ENCODE measurements at places on chromosomes 7 and 10.

DNA sequence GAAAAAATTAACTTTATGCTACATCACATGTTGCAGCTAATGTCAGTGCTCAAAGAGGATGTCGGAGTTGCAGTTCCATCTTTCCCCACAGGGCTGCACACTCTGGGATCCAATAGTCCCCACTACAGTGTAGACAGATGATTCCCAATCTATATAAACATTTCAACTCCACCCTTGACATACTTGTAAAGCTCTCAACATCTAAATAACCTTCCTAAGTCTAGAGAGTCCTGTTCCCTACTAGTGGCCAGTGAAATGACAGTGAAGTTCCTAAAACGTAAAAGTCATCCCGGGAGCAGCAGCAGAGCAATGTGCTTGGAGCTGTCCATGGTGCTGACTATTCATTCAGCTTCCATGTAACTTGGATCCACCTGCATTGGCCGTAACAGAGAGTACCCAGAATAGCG is 145.1 kb downstream of the GRM8 start:
- DNase-seq = peak; percentile 46

DNA sequence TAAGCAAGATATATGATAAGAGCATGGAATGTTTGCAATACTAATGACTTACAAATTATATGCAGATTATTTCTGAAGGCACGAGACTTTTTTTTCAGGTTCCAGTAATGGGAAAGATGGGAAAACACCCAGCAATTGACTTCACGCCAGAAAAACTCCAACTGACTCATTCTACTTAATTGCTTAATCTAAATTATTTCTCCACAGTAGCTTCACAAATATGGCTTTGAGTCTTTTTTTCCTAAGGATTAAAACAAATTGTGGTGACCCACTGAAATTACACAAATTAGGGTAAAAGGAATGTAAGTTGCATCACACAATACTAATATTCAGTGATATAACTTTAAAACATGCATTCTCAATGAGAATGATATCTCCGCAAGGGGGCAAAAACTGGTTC is 138.7 kb downstream of the GNAI1 start:
- DNase-seq = no peak

DNA sequence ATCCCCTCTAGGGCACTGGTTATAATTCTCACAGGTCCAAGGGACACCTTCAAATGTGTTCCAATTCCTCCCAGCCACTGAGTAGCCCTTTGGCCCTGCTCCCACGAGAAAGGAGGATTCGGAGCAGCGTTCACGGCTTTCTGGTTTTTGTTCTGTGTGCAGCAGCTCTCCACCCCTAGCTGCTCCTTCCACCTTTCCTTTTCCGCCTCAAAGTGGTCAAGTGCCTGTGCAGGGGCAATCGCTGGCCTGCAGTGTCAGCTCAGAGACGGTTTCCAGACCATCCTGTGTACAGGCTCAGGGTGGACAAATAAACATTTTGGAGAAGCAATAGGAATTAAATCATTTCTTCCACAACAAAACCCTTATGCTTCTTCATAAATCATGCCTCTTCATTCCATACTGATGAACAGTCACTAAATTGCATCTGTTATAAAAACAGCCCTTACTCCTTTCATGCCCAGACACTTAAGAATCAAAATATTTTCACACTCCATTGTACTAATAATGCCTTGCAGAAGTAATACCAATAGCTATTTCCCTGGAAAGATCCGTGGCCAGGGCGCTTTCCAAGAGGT is 1.1 kb downstream of the KIAA1549 start:
- DNase-seq = no peak

- DNase-seq = peak; percentile 91
These were observed 63.9 kb downstream of the WDFY4 start for GRCh38 chr10:48748573-48748972.

DNA sequence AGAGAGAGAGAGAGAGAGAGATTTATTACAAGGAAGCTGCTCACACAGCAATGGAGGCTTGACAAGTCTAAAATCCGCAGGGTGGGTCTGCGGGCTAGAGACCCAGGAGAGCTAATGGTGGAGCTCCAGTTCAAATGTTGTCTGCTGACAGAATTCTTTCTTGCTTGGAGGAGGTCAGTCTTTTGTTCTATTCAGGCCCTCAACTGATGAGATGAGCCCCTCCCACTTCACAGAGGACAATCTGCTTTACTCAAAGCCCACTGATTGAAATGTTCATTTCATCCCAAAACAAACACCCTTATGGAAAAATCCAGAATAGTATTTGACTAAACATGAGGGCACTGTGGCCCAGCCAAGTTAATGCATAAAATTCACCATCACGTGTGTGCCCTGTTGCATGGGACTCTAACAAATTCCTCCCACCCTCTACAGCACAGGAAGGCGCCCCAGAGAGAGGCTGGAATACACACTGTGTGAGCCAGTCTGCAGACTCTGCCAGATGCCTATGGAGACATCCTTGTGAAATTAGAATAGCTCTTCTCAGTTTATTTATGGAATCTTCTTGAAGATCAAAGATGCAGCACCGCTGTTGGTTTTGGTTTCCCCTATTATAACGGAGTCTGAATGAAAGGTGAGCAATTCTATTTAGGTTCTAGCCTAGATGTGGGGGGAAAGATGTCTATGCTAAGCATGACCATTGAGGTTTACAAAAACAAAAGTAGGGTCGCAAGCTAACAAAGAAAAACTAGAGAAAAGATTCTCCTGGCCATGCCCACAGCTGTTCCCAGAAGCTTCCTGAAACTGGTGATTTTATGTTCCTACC is 123.0 kb upstream of the SFMBT2 start:
- DNase-seq = no peak

DNA sequence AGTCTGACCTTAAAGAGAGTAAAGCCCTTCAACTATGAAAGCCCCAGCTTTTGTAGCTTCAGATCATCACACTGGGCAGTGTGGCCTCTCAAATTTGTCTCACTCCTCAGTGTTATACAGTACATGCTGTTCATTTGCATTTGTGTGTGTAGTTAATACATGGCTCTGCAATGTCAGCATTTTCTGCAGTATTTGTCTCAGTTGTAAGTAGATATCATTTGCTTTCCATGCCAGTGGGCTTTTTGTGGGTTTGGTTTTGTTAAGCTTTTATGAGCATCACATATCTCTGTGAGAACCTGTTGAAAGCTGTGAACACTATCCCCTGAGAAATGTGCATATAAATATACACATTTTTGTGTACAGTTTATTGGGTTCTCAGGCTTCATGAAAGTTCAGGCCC is 57.0 kb downstream of the ZNF277 start:
- no peak for DNase-seq

DNA sequence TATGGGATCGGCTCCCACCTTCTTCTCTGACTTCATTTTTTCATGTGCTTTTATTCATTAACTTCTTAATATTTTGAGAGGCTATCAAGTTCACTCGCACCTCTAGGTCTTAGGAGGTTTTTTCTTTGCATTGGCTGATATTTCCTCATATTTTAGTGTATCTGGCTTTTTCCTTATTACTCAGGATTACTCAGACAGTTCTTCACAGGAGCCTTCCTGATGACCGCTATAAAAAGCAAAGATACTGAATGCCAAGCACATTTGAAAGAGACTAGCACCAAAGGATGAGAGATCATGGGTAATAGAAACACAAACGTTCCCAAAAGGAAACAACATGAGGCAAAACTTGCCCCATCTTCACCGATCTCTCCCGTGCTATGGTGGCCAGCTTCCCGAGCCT is 409.2 kb upstream of the KLF6 start:
- DNase-seq = no peak

DNA sequence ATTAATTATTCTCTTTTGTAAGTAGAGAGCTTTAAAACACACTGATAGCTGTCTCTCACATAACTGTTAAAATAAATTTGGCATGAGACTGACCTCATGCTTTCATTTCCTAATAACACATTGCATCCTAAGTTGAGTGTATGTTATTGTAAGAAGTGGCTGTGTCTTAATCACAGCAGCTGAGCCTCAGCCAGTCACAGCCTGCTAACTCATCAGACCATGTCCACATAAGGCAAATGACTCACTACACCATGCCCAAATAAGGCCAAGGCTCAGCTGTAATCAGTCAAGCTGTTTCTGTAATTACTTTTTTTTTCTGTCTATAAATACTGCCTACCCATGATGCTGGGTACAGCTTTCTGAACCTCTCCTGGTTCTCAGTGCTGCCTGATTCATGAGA is 860.9 kb downstream of the XPNPEP1 start:
- DNase-seq = peak; percentile 96

- no peak for DNase-seq
These were observed 43.1 kb upstream of the KDM7A start for GRCh38 chr7:140219672-140220524.

GRCh38 chr7:40418448-40418847 is 283.6 kb downstream of the SUGCT start:
- DNase-seq = no peak

GRCh38 chr7:112172870-112173567 is 33.2 kb downstream of the DOCK4 start:
- DNase-seq = no peak

- DNase-seq = no peak
These were observed 131.8 kb upstream of the TRIM24 start for GRCh38 chr7:138328215-138328614.

DNA sequence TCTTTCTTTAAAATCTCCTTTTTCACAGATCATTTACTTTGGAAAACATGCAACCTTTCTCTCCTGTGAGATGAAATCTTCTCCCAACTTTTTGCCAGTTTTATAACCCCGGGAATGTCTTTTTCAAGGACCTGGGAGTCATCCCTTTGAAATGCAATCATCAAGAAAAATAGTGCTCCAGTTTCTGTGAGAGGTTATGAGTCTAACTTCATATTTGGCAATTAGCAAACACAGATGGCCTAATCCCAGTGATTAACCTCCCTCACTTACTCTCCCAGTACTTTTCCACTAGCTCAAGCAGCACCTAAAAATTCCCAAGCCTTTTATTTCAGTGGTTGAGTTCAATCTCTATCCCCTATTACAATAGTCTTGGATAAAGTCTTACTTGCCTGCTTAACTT is 185.8 kb upstream of the TMEM106B start:
- no peak for DNase-seq

DNA sequence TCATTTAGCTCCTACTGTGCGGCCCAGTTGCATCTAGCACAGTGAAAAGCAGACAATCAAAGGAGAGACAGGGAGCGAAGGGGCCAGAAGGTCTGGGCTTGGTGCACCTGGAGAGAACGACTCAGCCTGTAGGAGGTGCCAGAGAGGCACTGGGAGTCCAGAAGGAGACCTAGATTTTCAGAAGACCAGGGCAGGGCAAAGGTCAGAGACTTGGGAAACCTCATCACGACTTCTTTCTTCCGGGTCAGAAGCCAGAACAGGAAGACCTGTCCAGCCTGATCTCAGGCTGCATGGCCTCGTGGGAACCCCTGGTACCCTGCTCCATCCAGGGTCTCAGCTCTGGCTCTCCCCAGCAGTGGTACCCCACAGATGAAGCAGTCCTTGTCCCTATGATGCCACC is 5.2 kb downstream of the AGAP3 start:
- DNase-seq = peak; percentile 80

DNA sequence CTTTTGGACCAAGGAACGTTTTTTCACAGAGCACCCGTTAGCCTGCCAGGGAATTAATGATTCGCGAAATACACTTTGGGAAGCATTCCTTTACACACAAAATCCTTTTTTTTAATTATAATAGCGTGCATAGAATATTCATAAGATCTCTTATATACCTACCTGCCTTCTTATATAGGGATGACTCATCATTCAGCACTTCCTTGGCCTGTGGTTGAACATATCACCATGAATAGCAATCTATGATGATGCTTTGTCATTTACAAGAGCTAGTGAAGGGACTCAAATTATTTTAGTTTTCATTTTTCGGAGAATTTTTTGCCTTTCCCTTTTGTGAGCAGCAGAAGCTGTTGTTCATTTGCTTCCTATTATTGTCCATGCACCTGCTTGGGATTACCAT is 97.0 kb downstream of the CDH23 start:
- DNase-seq = no peak

DNA sequence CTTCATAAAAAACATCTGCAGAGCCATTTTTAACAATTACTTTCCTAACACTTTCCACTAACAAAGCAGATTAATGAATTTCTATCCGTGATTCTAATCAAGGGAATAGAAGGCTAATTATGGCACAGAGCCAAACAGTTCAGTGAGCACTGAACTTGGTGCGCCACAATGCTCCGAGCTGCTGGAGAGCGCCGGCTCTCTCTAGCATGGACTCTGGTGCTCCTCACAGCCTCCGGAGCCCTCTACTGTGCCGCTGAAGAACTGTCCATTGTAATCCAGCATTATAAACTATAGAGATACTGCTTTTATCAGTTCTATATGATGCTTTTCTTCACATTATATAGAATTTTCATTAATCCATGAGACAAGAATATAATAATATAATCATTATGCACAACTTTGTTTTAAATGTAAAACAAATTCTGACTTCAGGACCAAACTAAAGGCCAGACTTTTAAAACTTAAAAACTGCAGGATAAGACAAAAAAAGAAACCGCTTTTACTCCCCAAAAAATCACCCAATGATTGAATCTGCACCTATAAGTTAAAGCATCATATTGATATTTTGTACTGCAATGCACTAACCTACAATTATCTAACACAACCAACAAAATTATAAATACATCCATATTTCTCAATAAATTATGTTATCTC is 123.6 kb downstream of the RNF32 start:
- peak; percentile 14 for DNase-seq

DNA sequence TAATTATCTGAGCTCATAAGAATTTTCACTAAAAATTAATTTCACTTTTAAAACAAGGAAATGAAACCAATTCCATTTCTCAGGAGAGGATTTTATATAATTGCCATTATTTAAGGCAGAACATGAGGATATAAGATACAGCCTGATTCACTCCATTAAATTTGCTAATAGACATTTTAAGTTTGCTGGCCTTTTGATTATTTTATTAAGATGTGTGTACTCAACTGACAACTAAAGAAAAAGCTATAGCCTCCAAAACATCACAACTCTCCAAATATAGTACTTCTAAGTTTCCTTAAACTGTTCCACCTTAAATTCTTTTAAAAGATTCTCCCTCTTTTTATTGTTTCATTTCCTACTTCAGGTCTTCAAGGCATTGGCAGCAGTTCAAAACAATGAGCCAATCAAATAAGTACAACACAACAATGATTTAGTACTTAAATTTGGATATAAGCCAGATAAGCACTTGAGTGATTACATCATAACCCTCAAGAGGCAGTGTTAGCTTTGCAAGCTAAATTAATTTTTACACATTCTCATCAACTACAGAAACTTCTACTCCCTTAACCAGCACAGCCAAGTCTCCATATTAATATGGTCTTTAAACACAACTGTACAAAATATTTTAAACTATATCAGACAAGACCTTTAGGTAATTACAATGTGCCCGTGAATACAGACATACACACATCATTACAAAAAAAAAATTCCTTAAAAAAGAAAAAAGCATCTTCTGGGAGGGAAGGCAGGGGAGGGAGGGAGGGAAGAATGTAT is 121.8 kb downstream of the KMT2C start:
- DNase-seq = peak; percentile 97
